ENCODE measurements at places on chromosomes 2 and 18.

DNA sequence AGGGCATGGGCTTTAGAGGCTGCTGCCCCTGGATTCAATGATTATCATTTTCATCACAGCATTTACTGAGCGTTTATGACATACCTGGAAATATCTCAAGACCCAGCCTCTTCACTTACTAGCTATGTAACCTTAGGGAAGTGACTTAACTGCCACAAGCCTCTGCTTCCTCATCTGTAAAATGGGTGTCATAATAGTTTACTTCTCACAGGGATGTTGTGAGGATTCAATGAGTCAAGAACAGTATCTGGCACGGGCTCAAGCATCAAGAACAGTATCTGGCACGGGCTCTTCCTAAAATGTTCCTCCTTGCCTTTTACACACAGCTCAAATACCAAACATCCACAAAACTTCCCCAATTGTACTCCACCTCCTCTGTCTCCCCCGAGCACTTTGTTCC, 31.4 kb downstream of the LGALSL start:
- DNase-seq, result no peak

GRCh38 chr2:64708829-64709228, 55.1 kb upstream of the SERTAD2 start:
- no peak for DNase-seq

GRCh38 chr2:23615216-23616020, 230.4 kb downstream of the KLHL29 start:
- DNase-seq, result no peak

GRCh38 chr2:7598402-7598801, 681.2 kb downstream of the RNF144A start:
- no peak for DNase-seq

- no peak for DNase-seq
Measured at GRCh38 chr2:61733563-61733962, 120.3 kb downstream of the FAM161A start.

- no peak for DNase-seq
Measured at GRCh38 chr2:196365923-196366322, 194.5 kb upstream of the STK17B start.

DNA sequence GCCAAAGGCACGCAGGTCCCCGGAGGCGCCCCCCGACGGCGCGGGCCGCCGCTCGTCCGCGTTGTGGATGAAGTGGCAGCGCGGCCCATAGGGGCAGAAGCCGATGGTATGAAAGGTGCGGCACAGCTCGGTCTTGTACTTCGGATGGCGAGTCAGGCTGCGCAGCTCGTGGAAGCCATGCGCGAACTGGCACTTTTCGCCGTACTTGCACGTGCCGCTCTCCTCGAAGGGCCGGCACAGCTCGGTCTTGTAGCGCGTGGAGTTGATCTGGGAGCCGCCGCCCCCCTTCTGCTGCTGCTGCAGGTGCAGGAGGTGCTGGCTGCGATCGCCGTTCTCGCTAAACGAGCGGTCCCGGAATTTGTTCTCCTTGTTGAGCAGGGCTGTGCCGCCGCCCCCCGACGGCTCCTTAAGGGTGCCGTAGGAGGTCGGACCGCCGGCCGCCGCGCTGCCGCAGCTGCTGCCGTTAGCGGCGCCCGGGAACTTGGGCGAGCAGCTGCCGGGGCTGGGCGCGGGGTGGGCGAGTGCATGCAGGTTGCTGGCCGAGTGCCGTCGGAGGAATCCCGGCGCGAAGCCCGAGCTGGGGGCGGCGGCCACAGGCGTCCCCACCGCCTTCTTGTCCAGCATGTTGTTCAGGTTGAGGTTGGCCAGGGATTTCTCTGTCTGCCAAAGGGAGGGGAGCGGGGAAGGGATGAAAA, 1.2 kb downstream of the ZFP36L2 start:
- peak; percentile 57 for DNase-seq

GRCh38 chr18:62037012-62037742, 144.4 kb upstream of the RNF152 start:
- no peak for DNase-seq

GRCh38 chr2:180761224-180761623, 219.2 kb upstream of the UBE2E3 start:
- no peak for DNase-seq

DNA sequence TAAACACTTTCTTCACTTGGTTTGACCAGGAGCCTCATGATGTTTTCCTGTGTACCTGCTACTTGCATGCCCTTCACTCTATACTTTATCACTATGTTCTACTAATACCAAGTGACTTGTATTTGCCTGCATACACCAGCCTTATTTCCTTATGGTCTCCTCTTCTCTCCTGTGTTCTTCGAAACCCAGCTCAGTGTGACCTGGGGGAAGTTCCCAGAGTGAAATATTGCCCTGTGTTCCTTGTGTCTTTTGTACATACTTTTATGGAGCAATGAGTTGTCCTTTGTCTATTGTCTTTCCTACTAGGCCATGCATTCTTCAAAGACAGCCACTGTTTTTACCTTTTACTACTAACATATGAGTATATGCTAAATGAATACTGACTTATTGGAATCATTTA, 567 bp downstream of the NT5C1B start:
- no peak for DNase-seq

DNA sequence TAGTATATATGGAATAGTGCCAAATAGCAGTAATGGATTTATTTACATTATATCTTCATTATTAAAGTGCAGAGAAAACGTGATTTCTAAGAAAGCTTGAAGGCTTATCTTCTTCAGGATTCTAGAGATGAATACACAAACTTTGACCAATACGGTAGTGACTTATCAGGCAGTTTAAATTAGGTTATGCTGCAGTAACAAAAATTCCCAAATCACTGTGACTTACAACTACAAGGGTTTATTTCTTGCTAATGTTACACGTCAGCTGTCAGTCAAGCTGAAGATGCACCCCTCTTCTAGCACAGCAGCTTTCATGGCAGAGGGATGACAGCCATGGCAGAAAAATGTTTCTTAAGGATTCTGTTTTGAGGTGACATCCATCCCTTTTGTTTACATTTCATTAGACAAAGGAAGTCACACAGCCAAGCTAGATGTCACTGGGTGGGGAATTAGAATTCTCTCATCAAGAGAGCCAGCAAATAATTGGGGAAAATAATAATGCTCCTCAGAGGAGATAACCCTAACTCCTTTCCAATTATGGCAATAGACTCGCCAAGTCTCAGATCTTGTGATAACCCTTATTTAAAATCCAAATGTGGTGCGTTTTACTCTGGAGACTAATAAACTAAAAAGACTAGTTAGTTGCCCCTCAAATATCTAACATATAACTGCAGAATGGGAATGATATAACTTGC, 268.3 kb upstream of the CYP26B1 start:
- no peak for DNase-seq

GRCh38 chr2:223300326-223300725, 248.3 kb downstream of the KCNE4 start:
- DNase-seq, result no peak

- no peak for DNase-seq
Measured at GRCh38 chr18:79870301-79871025, 72.7 kb downstream of the KCNG2 start.

DNA sequence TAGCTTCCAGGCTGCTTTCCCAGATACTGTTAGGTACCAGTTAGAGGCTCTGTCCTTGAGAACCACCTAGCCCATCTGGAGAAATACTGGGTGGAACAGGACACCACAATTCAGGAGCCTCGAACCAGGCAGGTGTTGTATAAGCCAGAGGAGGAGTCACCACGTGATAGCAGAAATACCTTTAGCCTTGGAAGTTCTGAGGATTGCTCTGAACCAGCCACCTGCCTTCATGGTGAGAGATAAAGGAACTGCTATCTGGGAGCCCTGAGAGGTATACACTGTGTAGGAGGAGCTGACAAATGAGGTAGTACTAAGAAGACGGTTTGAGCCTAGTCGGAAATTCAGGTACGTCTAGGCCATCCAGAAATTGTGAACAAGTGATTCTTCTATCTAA, 7.6 kb upstream of the GPBAR1 start:
- no peak for DNase-seq

- no peak for DNase-seq
Measured at GRCh38 chr2:63842149-63843061, 709 bp downstream of the UGP2 start.

DNA sequence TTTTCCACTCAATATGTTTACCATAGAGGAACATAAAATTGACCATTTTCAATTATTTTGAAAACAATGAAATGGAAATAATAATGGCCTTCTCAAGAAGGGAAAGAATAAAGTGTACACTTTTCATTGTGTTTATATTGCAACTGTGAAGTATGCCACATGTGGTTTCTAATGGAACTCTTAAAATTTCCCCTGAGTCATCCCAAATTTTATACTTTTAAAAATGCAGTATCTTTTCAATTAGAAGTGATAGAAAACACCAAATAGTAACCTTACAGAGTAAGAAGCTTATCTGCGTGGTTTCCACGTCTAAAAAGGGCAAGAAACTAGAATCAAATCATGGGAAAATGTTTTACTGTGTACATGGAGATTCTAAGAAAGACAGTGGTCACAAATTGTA, 70.0 kb downstream of the SCG2 start:
- DNase-seq, result no peak

- DNase-seq, result no peak
Measured at GRCh38 chr2:143824791-143825190, 695.1 kb downstream of the ZEB2 start.

GRCh38 chr2:104944495-104944894, 90.6 kb downstream of the POU3F3 start:
- DNase-seq, result no peak

DNA sequence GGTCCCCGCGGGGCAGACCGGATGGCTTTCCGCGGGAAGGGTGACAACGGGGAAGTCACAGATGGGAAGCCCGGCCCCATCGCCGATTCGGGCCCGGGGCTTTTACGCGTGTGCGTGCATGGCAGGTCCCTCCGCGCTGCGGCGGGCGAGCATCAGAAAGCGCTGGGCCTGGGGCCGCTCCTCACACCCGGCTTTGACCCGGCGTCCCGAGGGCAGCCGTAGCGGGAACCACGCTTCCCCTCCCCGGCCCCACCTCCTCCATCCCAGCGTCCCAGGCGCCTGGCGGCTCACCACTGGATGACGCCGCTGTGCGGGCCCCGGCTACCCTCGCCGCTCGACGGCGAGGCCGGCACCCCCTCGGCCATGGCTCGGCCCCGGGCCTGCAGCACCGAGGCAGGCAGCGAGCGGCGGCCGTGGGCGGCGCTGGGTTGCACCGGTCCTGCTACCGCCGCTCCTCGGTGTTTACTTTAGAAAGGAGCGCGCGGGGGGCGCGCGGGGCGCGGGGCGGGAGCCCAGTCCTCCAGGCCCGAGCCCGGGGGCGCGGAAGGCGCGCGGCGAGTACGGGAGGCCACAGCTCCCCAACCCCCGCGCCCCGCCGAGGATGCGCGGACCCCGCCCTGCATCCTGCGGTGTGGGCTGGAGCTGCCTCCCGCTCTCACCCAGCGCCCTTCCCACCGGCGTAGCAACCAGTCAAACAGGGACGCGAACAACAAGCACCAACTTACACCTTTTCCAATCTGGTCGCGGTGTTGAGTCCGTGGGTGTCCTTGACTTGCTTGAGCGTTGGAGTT, 806 bp downstream of the RFX8 start:
- peak; percentile 28 for DNase-seq

DNA sequence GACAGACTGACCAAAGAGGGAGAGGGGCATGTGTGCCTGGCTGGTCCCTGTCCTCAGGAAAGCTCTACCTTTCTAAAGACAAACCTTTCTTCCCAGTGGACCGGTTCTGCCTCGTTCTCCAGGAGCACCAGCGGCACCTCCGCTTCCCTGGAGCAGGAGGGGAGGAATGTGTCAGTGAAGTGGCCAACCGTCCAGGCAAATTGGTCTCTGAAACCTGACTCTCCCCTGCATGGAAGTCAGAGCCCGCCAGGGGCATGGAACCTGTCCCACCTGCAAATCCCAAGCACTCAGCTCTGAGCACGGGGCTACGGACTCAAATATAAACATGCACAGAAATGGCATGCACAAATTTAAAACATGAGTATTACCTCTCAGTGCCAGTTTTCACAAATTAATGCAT, 62.9 kb downstream of the COL6A3 start:
- no peak for DNase-seq

GRCh38 chr2:129880971-129881370, 98.5 kb upstream of the RAB6C start:
- no peak for DNase-seq

DNA sequence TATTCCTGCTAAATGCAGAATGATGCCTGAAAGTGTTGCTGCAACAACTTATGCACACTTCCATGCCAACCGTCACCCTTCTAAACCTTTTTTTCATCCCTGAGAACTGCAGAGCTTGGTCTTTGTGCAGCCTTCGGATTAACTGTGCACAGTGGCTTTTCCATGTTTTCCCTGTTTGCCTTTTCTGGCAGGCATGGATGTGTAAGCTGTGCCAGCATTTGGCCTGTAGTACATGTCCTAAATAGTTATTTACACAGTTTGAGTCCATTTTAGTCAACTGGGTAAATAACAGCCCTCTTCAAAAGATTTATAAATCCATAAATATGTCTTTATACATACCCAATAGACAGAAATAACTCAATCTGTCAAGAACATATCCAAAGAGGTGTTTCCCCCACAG, 31.5 kb downstream of the MEIS1 start:
- no peak for DNase-seq

- no peak for DNase-seq
Measured at GRCh38 chr2:220198896-220199295, 571.5 kb downstream of the SLC4A3 start.

DNA sequence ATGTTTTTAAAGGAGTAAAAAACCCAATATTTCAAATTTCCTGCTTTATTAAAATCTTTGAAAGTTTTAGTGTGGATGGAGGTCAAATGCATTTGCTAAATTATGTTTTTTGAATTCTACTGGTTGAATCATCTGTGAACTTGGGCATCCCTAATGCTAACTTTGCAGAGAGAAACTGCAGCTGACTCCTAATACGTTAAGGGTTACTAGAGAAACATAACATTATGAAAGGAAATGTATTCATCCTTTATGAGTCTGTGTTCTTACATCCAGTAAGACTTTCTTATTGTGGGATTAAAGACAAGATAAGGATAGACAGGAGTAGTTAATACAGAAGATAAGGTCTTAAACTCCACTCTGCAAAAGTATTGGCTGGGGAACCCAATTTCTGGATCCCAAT, 140.6 kb downstream of the FAM124B start:
- DNase-seq, result no peak

DNA sequence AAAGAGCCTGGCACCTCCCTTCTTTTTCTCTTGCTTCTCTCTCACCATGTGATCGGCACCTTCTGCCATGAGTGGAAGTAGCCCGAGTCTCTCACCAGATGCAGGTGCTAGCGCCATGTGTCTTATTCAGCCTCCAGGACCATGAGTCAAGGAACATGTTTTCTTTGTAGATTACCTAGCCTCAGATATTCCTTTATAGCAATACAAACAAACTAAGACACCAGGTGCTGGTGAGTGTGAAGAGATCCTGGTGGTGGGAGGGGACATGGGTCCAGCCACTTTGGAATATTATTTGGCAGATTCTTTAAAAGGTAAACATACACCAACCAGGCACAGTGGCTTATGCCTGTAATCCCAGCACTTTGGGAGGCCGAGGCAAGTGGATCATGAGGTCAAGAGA, 5.9 kb upstream of the USP40 start:
- DNase-seq, result no peak

- no peak for DNase-seq
Measured at GRCh38 chr2:110983133-110983532, 137.6 kb upstream of the BCL2L11 start.

GRCh38 chr2:32168513-32168912, 2.8 kb downstream of the SLC30A6 start:
- no peak for DNase-seq

Measured in activated T-cell treated with anti-CD3 and anti-CD28 coated beads for 48 hours (primary cell).